ENCODE measurements at places on chromosomes 11 and 22.

- DNase-seq = no peak
Measured at GRCh38 chr11:128299132-128299726, 288.1 kb downstream of the ETS1 start.

DNA sequence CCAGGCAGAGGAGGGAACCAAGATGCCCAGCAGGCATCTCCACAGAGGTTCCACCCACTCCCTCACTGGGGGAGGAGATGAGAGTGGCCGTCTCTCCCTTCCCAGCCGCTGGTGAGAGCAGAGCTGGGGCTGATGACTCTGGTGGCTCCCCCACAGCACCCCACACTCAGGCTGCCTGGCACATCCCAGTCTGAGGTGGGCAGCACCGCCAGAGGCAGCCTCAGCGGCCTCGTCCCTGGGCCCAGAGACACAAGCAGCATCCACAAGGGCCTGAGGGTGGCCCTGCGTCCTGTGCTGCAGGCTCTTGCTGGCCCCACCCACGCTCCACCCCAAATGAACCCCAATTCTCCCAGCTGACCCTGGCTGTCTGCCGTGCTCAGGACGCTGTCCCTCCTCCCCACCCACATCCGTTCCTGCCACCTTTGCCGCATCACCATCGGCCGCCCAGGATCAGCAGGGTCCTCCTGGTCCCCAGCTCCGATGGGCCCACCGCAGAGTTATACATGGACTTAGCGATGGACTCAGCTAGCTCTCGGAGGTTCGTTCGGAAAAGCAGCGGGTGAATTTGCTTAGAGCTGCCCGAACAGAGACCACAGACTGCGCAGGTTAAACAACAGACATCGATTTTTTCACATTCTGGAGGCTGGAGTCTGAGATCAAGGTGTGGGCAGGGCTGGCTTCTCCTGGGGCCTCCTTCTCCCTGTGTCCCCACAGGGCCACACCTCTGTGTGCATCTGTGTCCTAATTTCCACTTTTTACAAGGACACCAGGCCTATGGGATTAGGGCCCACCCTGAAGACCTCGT is 20.2 kb upstream of the CTSD start:
- DNase-seq = no peak

DNA sequence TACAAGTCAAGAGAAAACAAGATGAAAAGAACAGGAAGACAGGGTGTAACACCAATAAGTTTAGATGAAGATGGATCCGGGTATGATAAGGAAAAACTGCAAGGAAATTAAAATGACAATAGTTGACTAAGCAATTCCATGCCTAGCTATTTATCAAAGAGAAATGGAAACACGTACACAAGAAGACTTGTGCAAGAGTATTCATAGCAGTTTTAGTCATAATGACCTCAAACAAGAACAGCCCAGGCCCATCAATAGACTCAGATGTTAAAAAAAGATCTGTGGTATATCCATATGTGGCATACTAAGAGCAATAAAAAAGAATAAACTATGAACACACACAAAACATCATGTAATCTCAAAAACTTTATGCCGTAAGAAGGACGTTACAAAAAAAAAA is 33.2 kb downstream of the SLC5A12 start:
- no peak for DNase-seq

DNA sequence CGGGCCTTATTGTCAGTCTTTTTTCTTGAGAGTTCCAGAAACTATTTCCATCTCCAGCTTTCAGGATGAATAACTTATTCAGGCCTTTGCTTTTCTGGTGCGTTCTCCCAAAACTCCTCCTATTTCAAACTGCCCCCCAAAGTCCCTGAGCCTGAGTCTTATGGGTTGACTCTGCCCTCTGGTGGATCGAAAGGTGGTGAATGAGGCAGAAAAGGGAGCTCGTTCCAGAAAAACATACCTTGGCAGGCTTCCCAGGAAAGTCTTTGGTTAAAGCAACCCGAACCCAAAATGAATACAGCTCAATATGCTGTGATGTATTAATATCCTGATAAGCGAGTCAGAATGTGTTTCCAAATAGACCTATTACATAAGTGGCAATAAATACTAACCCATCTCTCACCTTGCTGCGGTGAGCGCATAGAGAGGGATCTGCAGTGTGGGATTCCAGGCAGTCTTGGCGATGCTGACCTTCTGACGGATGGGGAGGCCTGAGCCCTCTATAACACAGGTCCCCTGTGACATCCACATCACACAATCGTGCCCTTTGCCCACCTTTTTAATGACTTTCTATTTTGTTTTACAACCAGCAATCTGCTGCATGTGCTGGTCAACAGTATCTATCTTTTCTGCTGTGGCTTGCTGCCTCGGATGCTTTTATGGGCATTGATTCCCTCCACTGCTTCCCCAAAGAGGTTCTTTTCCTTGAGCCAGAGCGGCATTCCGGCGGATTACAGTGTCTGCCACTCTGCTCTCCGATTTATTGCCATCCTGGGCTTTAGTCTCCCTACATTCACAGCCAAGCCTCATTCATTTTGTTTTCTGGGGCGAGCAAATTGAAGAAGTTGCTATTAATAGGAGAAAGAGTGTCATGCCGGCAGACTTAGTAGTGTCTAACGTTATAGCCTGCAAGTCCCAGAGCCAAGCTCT is 756.8 kb downstream of the NTM start:
- DNase-seq = peak; percentile 28

GRCh38 chr11:11028017-11028692 is 170.3 kb upstream of the ZBED5 start:
- peak; percentile 53 for DNase-seq

- no peak for DNase-seq
Measured at GRCh38 chr11:119676461-119677020, 52.5 kb downstream of the NECTIN1 start.

GRCh38 chr11:67364169-67364568 is 9.2 kb downstream of the CLCF1 start:
- DNase-seq = no peak

DNA sequence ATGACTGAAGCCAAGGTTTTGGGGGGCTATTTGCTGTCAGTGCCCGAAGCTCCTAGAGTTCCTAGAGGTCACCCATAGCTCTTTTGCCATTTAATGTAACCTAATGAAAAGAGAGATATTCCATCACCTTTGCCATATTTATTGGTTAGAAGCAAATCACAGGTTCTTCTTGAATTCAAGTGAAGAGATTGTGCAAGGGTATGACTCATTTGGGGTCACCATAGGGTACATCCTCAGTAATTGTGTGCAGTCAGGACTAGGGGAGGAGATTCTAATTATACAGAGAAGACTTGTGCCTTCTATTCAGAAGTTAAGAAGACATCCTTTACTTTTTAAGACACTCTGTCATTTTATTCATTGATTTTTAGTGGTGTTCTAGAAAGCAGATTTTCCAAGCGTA is 6.9 kb upstream of the PRAME start:
- no peak for DNase-seq

DNA sequence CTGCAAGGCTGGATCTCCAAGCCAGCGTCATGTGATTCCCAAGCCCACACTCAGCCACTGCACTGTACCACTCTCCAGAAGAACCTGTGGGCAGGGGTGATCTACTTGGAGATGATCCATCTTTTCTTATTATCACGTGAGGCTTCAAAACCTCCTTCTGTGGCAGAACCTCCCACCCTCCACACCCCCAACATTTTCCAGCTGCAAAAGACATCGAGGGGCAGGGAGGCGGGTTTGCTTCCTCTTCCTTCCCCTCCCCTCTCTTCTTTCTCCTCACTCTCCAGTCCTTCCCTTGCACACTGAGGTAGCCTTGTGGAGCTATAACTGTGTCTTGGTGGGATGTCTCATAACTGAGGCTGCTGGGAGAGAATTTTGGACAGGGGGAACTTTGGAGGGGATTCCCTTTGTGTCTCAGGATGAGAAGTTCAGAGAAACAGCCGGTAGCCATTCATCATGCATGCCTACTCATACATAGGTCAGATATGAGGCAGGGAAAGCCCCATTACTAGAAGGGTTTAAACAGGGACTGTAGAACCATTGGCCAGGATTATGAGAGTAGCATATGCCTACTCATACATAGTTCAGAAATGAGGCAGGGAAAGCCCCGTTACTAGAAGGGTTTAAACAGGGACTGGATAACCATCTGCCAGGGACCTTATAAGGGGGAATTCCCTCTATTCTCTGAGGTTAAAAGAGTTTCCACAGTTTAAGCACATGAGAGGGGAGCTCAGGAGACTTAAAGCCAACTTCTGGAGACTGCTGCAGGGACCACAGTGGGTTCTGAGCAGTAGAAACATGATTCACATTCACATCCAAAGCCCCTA is 420.7 kb upstream of the CADM1 start:
- DNase-seq = peak; percentile 29

DNA sequence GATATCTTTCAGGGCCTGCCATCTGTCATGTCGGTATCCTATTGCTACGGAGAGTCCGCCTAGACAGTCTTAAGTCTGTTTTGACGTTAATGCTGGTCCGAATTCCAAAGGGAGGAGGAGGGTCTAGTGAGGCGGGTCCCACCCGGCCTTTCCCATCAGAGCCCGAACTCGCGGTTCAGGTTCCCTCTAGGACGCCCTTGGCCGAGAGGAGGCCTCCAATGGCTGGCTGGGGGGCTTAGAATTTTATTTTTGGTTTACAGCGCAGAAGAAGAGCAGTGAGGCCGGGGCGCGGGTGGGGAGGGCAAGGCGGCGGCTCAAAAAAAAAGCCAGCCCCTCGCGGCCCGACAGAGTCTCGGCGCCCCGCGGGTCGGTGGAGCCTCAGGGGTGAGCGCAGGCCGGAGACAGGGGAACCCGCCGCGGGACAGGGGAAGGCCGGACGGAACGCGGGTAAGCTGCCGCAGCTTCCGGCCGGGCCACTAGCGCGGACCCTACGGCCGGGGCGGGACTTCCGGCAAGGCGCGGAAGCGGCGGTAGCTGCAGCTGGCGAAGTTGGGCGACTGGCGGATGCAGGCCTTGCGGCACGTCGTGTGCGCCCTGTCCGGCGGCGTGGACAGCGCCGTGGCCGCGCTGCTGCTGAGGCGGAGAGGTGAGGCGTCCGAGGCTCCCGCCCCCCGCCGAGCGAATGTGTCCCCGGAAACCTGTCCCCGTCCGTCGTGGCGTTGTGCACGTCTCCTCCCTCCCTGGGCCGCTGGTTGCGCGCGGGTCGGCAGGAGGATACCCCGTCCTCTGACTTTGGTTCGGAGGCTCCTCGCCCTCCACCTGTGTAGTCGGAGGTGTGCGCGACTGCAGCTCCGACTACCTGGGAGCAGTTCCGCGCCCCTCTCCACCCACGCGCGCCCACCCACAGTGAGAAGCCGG is at the start of gene TRMU:
TRMU (plus strand) TSS at position 514 of the 918 bp plus-strand sequence; CDS start at position 565, 51 bp downstream.
- DNase-seq = peak; percentile 85

GRCh38 chr11:125272092-125272491 is 107.5 kb downstream of the PKNOX2 start:
- no peak for DNase-seq

DNA sequence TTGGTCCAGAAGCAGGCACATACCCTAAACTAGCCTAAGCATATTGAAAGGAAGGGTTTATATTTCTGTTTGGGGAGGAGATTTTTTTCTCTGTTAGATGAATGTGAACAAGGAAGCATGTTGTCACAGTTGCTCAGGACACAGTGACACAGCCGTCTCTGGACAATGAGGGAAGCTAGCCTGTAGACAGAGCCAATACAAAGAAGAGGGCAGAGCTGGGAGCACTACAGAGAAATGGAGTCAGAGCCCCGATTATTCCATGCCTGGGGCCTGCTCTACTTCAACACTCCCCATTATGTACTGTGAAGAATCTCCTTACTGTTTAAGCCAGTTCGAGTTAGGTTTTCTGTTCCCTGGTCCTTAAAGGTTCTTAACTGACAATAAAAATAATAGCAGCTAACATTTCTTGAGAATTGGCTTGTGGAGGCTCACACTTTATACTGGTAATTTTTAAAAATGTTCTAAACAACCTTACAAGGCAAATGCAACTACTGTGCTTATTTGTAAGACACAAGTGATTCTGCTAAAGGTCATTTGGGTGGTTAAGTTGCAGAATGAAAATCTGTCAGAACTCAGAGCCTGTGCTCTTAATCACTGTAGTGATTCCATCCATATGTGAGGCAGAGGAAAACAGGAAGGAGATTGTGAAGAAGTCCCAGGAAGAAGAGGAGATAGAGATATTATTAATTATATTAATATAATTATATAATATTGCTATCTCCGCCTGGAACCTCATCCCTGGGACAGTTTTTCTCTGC is 58.8 kb upstream of the RRAS2 start:
- no peak for DNase-seq

DNA sequence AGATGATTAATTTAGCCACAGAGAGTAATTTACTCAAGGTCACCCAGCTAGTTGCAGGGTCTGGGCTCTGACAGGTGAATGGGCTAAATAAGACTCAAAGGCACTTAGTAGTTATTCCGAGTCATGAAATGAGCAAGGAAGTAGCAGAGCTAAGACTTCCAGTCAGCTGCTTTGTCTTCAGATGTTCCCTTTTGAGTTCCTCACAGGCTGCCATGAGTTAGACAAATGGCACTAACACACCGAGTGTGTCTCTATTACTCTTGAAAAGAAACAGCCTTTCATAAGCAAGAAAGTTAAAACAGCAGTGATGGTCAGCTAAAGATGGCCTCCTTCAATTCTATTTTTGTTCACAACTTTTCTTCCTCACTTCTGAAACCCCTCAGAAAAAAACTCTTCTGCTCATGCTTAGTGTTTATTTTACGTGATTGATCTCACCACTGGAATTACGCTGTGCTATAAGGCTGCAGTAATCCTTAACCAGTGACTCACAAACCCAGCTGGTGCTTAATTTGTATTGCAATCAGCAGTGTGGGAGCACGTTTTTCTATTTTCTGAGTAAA is 389.1 kb downstream of the AASDHPPT start:
- no peak for DNase-seq

GRCh38 chr22:21641417-21641788 is 699 bp upstream of the SDF2L1 start:
- DNase-seq = peak; percentile 61

DNA sequence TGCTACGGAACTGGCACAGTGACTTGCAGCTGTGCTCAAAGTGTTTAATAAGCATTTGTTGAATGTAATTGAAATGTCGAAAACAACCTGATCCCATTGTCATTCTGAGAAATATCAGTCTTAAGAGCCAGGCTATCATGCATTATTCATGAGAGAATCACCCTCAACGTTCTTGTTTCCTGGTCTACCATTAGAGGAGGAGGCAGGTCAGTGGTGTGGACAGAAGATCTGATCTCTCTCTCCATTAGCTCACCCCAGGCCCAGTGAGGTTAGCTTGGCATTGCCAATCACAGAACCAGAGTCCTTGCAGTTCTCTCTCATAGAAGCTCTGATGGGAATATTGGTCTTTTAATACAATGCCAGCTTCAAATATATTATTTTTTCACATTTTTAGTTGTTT is 121.1 kb upstream of the SPON1 start:
- no peak for DNase-seq

- no peak for DNase-seq
Measured at GRCh38 chr11:1123970-1124369, 33.8 kb upstream of the MUC5AC start.
